ENCODE measurements at places on chromosomes 5 and 9.

GRCh38 chr5:135236908-135237747 lies 161.9 kb downstream of the MACROH2A1 start:
- no peak for DNase-seq

DNA sequence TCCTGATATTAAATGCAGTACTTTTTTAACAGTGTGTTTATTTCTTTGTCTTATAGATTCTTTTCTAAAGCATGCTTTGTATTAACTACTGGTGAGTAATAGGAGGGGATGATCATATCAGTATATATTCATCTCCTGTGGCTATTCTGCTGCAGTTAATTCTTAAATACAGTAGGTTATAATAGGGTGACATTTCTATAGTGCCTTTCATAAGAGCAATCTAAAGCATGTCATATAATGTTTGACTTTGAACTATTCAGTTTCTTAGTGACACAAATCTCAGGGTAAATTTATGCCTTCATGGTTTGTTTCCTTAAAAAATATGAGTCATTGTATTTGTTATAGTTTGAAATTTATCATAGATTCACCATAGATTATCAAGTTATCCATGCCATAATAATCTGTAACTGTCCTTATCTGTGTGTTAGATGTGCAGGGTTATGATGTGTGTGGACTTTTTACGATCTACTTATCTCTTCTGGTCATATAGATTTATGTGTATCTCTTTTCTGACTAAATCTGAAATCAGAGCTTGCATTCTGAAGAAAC lies 1019.5 kb downstream of the NR2F1-AS1 start:
- no peak for DNase-seq

GRCh38 chr9:126607086-126607485 lies 6.6 kb upstream of the LMX1B start:
- no peak for DNase-seq

DNA sequence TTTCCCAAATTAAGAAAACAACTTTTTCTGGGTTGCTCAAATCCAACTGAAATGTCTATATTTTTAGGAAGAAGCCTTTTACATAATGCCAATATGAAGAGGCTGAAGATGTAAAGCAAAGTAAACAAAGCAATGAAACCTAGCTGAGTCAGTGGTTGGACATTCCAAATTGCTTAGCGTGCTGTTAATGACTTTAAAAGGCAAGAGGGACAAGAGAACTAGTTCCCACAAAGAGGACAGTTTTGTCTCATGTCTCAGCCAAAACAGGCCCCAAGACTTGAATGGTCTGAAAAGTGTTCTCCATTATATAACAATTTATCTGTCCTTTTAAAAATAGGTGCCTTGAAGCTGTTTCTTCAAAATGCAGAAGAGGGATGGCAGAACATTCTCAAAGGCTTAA lies 407.0 kb downstream of the ENC1 start:
- no peak for DNase-seq

GRCh38 chr5:156963125-156963524 lies at the start of gene TIMD4:
TIMD4 (minus strand) TSS chr5:156963226; CDS start chr5:156963198, 28 bp downstream.
- DNase-seq, result peak; percentile 12

GRCh38 chr9:92850898-92851297 lies 26.9 kb downstream of the ZNF484 start:
- no peak for DNase-seq

- DNase-seq, result peak; percentile 37
These were observed 9.7 kb upstream of the PDCD1LG2 start for GRCh38 chr9:5500441-5501235.

- no peak for DNase-seq
These were observed 88.1 kb downstream of the LPAR1 start for GRCh38 chr9:110950041-110950645.

- no peak for DNase-seq
These were observed 1.6 kb upstream of the NFIL3 start for GRCh38 chr9:91425271-91425670.

DNA sequence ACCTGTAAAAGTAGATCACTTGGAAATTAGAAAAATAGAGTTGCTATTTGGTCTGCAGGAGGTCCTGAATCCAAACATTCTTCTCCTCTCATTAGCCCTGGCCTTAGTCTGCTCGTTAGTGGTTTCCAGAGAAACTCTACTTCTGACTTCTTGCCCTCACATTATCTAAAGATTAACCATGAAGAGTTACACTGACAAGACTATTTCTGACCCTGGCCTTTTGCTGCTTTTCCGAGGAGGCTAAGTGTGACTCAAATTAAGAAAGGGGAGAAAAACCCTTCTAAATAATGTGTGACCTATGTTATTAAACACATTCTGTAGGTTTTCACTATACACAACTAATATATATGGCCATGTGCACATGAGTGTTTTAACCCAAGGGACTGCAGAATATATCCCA lies 302.4 kb downstream of the RAB3C start:
- DNase-seq, result no peak

GRCh38 chr5:26945901-26946300 lies 92.5 kb downstream of the CDH9 start:
- DNase-seq, result no peak

DNA sequence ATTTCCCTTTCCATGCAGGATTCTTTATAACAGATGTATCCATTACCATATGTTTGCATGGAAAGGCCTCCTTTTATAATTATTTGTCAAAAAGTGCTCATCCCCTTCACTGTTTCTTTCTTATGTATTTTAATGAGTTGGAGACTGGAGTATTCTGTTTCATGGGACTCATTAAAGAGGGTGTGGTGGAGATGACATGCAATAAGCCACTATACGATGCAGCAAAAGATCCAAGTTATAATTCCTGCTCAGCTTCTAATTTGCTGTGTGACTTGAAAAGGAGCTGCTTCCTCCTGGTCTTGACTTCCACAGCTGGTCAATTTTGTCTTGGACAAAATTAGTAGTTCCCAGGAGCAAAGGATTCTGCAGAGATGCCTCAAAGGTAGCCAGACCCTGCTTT lies 13.9 kb downstream of the SGCD start:
- no peak for DNase-seq

DNA sequence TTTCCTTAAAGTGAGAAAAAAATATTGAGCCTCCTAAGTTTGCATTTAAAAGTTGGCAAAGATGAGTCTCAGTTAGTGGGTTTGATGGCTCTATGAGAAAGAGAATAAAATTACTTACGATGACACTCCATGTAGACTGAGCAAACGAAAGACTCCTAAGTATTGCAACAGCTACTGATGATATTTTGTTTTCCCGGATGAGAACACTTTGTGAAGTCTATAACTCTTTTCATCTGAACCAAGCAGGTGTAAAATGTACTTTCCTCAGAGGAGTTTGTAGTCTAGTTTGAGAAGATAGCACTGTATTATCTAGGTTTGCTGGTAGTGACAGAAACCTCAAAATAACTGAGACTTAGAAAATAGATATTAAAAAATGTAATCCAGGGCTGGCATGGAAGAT lies 1.7 kb upstream of the ITK start:
- no peak for DNase-seq

DNA sequence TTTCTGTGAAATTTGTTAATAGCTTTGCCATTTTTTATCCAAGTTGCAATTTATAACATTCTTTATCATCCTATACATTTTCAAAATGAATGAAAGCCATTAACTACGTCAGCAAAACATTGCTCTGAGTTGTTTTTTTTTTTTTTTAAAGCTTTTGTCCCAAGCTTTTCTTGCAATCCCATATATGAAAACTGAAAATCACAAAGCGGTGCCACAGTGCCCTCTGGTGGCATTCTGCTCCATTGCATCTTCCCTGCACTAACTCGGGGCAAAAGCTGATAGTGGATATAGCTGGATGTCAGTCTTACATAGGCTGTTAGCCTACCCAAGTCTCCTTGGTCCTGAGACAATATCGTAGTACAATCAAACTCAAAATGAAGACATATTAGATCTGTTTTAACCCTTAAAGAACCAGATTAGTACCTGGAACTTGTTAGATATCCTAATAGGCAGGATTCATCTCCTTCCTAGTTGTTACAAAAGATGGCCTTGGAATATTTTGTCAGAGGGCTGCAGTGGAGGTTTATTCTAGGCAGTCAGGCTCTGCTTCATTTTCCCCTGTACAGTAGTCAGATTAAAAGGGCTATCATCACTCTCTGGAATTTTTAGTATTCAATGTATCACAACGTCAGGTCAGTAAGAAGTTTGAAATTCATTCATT lies 669.9 kb downstream of the PTPRD start:
- DNase-seq, result peak; percentile 70

DNA sequence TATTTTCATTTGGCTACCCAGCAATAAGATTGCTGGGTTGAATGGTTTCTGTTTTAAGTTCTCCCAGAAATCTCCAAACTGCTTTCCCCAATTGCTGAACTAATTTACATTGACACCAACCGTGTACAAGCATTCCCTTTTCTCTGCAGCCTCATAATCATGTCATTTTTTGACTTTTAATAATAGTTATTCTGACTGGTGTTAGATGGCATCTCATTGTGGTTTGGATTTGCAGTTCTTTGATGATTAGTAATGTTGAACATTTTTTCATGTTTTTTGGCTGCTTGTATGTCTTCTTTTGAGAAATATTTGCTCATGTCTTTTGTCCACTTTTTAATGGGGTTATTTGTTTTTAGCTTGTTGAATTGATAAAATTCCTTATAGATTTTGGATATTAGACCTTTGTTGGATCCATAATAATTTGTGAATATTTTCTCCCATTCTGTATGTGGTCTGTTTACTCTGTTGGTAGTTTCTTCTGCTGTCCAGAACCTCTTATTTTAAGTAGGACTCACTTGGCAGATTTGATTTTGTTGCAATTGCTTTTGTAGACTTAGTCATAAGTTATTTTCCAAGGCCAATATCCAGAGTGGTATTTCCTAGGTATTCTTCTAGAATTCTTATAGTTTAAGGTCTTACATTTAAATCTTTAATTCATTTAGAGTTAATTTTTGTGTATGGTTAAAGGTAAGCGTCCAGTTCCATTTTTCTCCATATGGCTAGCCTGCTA lies 793.7 kb downstream of the BRINP1 start:
- DNase-seq, result no peak

GRCh38 chr9:115495052-115495635 lies 377.2 kb upstream of the TNC start:
- no peak for DNase-seq

- DNase-seq, result no peak
These were observed 42.3 kb downstream of the FAM78A start for GRCh38 chr9:131233995-131234394.

GRCh38 chr9:76799473-76799872 lies 35.2 kb downstream of the PCA3 start:
- DNase-seq, result no peak

GRCh38 chr5:67996596-67996995 lies 219.0 kb upstream of the PIK3R1 start:
- DNase-seq, result no peak

GRCh38 chr9:98241357-98242300 lies 13.8 kb downstream of the TBC1D2 start:
- DNase-seq, result no peak

DNA sequence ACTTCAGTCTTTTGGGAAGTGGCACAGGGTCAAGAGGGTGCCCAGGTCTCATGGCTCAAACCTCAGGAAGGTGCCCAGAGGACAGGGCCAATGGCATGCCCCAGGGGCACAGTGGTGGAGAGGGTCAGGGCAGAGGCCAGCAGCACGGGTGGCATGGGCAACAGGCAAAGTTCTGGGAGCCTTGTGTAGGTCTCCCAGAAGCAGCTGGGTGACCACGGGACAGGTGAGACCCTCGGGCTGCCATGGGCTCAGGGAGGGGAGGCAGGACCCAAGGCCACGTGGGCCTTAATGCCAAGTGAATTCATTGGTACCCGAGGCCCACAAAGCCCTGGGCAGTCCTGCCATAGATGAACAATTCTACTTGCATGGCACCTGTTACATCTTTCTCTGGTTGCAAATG lies 72.4 kb upstream of the ADAMTS2 start:
- no peak for DNase-seq

GRCh38 chr9:136954270-136955083 lies 2.4 kb downstream of the LCN12 start:
- DNase-seq, result no peak

DNA sequence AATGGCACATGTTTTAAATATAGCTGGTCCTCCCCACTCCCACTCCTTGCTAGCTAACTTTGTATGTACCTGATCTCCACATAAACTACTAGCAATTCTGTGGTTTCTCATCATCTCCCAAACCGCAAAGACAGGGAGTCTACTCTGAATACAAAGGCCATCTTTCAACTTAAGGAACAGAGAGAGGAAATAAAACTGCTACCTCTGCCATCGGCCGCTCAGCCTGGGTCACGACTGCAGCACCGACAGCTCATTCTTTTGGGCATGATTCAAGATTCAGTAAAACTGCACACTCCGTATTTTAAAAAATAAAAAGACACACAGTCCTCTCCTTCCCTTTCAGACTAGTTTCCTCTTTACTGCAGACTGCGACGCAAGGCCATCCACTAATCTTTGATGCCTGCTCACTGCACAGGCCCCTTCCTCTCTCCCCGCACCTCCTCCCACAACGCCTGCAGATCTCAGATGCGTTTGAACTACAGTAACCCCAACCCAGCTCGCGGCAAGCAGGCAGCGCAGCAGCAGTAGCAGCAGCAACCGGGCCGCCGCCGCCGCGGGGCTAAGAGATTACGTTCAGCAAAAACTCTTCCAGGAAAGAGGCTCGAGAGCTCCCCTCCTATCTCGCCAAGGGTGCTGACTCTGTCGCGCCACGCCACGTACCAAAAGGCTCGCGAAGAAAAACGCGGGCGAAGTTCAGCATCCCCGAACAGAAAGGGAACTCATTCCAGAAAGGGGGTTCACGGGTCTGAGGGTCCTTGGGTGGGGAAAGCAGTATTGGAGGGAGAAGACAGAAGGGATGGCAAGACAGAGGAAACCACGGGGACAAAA lies 1.5 kb downstream of the RNF145 start:
- peak; percentile 80 for DNase-seq

- peak; percentile 43 for DNase-seq
These were observed 885 bp upstream of the MLLT3 start for GRCh38 chr9:20623021-20623747.

GRCh38 chr5:173984218-173984617 lies 4.8 kb upstream of the C5orf47 start:
- DNase-seq, result no peak

DNA sequence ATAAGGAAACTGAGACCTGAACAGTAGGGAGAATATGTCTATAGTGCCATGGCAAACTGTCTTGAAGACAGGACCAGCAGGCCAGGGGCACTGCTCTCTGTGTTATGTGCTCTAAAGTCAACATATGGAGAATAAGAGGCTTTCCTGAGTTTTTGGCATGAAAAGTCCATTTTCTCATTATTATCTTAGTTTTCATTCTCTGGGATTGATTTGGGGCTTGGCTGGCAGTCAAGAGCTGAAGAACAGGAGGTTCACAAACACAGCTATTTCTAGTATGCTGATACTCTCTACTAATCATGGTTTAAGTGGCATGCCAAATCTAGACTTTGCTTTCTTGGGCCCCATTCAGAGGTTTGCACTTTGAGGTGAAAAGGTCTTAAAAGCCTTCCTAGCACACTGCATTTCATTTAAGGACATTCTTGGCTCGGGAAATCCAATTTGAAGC lies 404.4 kb downstream of the ZNF608 start:
- no peak for DNase-seq

GRCh38 chr5:108634010-108634616 lies 113.6 kb upstream of the FER start:
- no peak for DNase-seq

Data from suppressor macrophage treated with lipopolysaccharide for 4 hours (primary cell).